ENCODE measurements at places on chromosomes 7 and 10.

- DNase-seq, result no peak
These were observed 22.5 kb downstream of the CCDC186 start for GRCh38 chr10:114151486-114151885.

DNA sequence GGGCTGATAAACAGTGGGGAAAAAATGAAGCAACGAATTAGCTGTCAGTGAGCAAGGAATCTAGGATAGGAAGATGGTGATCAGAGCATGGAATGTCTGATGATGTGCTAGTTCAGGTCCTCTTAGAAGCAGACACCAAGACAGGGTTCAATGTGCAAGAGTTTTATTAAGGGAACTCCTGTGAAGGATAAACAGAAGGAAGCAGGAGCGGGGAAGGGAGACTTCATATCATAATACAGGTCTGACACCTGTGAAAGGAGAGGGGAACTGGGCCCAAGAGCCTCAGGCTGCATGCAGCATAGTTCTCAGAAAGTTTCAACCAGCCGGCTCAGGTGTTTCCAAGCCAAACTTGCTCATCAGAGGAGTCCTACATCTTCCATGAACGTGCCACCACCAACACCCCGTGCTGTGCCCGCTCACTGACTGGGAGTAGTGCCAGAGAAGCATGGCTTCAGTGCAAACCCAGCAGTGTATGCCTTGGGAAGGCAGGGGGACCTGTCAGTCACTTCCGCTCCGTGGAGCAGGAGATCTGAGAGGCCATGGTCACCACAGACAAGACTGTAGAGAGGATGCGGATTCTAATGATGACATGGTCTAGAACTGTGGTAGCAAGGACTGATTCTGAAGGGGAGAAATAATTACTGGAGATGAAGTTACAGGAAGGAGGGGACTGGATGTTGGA, 45.8 kb downstream of the ZNF800 start:
- no peak for DNase-seq

DNA sequence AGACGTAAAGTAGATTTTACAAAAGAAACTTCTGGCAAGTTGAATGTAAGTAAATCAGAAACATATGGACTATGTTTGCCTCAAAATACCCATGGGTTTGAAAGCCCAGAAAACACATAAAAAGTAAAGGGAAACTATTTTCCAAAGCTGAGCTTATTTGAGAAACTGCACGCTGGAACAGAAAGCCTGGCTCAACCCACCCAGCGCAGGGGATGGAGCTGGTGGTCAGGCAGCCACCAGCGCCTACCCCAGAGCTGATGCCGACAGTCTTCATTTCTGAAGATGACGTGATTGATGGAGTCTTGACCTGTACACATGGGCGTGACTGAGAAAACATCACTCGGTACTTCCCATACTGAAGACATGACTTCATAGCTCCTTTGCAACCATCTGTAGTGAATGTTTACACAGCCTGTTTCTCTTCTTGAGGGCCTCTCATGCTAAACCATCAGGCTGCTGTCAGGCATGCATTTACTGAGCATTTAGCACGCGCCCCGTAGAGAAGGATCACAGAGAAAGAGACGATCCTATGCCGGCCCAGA, 232.6 kb upstream of the AUTS2 start:
- DNase-seq, result no peak

DNA sequence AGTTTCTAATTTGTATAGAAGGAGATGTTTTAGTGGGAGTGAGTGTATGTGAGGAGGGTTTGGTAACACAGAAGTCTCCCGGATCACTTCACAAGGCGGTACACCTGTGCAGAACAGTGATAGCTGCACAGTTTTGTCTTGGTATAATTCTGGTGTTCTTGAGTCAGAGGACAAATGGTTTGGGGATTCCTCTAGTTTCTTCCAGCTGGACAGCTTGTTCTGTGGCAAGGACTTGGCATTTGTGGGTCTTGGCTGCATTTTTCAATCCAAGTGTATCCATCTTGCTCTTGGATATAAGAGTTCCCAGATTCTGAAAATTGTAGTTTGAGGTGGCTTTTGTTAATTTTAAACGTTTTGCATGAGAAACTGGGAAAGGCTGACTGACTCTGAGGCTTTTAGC, 135.7 kb downstream of the AHR start:
- no peak for DNase-seq

- no peak for DNase-seq
These were observed 107.3 kb upstream of the STARD3NL start for GRCh38 chr7:38070718-38071117.

GRCh38 chr10:5587151-5588079, 62.7 kb downstream of the CALML3 start:
- no peak for DNase-seq

DNA sequence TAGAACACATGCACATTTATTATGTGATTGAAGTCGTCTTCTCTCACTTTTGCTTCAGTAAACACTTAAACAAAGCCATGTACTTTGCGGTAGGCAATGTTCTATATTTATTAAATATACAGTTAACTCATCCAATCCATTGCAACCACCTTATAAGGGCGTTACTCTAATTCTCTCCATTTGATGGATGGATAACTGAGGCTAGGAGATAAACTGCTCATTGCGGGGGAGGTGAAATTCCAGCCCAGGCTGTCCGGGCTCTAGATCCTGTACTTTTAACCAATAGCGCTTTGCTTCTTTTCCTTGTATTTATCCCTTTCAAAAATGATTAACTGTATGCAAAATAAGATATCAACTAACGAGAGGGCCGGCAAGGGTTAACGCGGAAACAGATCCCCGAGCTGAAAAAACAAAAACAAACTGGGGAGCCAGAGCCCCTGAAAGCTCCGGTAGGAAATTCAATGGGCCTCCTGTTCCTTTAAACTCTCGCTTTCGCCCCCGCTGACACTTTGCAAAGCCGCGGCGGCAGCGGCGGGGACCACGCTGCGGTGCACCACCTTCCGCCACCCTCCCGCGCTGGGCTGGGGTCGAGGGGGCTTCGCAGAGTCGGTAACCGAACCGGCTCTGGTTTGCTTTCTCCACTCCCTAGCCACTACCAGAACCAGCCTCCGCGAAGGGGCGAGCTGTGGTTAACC, 1.0 kb upstream of the PLXDC2 start:
- no peak for DNase-seq

DNA sequence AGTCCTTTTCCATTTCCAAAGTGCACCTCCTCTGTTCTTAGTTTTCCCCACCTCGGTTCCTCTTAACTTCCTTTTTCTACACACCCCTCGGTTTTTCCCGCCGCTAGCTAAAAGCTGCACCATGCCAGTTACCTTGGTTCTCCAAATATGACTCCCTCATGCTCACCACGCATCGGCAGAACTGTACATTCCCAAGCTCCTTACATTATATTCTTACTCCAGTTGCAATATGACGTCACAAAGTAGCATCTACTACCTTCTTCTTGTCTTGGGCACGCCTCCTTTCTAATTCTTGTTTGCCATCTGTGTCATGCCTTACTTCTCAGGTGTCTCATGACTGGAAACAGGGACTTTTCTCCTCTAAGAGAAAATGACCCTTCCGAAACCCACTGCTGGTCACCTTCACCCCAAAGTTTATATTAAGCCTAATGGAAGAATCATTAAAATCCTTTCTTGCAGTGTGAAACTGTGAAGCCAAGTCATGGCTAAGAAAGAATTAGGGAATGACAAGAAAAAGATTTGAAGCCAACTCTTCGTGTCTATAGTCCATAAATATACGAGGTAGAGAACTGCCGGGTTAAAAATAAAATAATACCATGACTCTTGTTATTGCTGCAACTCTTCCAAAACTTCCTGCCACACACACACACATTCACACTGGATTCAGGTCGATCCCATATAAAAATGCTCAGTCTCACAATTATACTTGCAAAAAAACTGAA, 1.7 kb downstream of the ESYT2 start:
- no peak for DNase-seq

DNA sequence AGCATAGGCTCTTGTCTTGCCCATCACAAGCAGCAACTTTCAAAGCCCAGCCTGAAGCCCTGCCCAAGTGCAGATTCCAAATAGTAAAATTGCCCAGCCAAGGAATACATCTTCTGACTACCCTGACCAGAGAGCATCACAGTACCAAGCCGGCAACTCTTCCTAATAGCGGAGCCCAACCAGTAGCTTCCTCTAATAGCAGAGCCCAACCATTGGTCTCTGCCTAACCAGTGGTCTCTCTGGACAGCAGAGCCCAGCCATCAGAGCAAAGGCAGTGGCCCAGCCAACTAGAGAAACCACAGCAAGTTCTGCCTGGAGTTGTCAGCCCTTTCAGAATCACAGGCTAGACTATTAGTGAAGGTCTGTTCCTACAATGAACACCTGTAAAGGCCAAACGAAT, 285.6 kb downstream of the HGF start:
- no peak for DNase-seq

DNA sequence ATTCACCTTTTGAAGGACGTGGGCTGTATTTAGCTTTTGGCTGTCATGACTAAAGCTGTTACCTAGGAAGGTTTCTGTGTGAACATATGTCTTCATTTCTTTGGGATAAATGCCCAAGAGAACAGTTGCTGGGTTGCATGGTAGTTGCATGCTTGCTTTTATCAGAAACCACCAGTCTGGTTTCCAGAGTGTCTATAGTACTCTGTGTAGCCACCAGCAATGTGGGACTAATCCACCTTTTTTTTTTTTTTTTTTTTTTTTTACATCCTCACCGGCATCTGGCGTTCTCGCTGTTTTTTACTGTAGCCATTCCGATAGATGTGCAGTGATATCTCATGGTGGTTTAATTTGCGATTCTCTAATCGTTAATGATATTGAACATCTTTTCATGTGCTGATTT, 297.8 kb downstream of the SDK1 start:
- DNase-seq, result no peak

DNA sequence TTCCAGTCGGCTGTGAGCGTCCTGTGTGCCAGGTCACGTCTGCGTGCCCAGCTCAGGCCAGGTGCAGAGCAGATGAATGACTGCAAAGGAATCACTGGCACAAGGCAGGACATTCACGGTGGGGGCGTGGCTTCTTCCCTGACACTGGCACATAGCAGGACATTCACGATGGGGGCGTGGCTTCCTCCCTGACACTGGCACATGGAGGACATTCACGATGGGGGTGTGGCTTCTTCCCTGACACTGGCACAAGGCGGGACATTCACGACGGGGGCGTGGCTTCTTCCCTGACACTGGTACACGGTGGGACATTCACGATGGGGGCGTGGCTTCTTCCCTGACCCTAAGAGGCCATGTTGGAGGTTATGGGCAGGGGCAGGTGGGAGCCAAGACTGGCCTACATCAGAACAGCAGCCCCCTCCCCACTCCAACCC, 64.3 kb downstream of the MYL10 start:
- DNase-seq, result no peak

GRCh38 chr7:47714669-47715607, 133.0 kb upstream of the TNS3 start:
- DNase-seq, result no peak

- no peak for DNase-seq
These were observed 135.1 kb downstream of the NPY start for GRCh38 chr7:24419077-24419476.

DNA sequence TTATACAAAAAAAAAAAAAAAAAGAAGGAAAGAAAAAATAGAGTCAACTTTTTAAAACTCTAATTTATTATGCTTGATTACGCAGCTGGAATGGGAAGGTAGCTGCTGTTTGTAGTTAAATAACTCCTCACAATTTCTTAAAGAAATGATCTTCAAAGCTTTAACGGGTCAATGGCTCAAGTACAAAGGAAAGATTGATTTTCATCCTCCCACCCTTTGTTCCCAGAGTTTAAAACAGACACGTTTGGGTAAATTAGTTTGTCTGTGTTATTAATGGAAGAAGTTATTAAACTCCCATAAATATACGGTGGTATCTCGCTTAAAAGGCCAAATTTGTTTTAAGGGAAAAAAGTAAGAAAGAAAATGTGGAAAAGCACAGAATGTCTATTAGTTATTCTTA, 179.3 kb downstream of the EMX2 start:
- DNase-seq, result no peak

DNA sequence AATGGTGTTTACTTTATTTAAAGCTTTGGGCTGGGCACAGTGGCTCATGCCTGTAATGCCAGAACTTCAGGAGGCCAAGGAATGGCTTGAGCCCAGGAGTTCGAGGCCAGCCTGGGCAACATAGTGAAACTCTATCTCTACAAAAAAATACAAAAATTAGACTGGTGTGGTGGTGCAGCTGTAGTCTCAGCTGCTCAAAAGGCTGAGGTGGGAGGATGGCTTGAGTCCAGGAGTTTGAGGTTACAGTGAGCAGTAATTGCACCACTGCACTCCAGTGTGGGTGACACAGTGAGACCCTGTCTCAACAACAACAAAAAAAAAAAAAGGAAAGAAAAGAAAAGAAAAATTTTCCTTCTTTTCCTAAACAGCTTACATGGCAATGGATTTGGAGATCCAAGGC, 22.0 kb downstream of the SLC16A9 start:
- no peak for DNase-seq

DNA sequence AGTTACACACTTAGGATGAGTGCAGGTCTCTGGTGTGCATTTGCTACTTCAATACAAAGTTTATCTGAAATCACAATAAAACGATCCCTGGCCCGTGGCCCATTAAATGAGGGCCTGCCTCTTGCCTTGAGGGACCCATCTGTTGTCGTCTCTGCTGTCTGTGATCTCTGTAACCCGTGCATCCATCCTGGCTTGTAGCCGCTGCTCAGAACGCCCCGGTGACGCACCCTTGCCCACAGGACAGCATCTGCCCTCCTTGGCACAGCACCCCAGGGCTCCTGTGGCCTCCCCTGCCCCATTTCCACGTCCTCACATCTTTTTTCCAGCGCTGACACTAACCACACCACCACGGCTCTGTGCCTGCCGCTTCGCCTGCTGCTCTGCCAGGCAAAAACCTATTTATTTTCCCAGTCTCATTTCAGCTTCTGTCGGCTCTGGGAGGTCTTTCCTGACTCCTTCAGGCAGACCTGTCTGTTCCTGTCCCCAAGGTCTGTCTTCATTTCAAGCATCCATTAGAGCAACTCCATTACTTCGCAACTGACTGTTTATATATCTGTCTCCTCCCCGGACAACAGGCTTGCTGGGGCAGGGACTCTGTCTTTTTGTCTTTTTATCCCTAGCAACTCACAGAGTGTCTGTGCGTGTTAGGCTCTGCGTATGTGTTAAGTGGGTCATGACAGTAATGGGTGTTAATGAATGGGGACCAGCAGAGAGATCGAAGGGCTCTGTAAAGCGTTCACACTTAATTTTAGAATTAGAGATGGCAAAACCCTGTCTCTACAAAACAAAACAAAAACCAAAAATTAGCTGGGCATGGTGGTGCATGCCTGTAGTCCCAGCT, 16.4 kb downstream of the CARD11 start:
- DNase-seq, result no peak

DNA sequence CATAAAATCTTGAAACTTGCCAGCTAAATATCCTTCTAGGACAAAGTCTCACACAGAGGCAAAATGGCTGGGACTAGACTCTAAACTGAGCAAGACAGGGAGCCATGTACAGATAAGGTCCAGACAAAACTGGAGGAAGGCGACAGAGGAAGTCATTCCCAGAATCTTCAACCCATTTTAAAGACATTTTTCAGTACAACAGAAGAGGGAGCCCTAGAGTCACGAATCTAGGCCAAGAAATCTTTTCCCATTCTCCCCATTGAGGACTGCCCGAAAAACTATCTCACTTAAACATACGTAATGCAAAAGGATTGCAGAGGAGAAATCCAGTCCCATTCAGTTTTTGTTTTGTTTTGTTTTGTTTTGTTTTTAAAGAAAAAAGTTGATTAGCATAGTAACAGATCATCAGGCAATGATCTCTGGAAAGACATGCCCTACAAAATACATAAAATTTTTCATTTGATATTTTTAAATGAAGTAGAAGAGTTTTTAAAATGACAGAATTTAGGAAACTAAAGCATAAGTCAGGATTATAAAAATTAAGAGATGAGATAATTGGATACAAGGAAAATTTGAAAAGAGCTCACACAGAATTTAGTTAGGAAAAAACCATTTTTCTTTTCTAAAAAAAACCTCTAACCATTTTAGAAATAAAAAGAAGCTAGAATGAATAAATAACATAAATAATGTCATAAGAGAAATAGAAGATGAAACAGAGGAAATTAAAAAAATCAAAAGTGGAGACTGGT, 16.9 kb upstream of the PRF1 start:
- no peak for DNase-seq
